Esophagus muscularis mucosa (tissue), 4 donors: ENCODE measurements at places on chromosomes 16 and 17. TPM values are rescaled to one million over a fixed set of nuclear protein-coding genes. Genes with fewer than 3 reads are reported as not detected.

DNA sequence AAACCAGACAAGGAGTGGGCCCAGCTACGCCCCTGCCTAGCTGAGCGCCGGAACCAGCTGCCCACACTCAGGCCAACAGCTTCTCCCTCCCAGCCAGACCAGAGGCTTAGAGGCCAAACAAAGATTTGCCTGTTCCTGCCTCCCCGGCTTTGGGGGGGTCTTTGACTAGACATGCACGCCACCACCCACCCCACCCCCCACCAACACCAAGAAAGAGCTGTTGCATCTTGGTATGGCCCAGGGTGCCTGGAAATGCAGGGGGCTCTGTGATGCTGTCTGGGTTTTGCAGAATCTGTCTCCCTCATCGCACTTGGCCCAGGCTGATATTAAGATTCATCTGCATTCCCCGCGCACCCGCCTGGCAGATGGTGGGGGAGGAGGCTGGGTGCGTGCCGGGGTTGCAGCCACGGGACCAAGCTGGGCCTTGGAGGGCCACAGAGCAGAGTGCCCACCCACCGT is 1.3 kb upstream of the NXPH3 start:
- no peak overlapping the region for H3K4me3 ChIP-seq
- no peak for DNase-seq

DNA sequence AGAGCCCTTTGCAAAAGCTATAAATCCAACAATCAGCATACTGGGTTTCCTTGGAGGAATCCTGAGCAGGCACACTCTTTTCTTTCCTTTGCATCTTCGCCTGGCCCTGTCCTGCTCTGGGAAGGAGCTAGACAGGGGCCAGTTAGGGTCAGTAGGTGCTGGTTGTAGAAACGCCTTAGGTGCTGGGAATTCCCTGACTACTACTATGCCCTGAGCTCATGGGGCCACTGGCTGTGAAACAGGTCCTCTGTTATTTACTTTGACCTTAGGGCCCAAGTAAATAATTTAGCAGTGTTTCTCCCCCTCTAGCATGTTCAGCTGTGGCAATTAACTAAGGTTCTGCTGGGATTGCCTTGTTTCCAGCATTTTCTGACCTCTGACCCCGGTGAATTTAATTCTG is 15.8 kb upstream of the WSCD1 start:
- no peaks in the 10 kb centered on the region for H3K27me3 ChIP-seq
- no peak for DNase-seq
- H3K27ac ChIP-seq = no peak overlapping the region
- H3K4me1 ChIP-seq = no peaks in the 10 kb centered on the region
- no peaks in the 10 kb centered on the region for H3K36me3 ChIP-seq
- H3K4me3 ChIP-seq = no peak overlapping the region

DNA sequence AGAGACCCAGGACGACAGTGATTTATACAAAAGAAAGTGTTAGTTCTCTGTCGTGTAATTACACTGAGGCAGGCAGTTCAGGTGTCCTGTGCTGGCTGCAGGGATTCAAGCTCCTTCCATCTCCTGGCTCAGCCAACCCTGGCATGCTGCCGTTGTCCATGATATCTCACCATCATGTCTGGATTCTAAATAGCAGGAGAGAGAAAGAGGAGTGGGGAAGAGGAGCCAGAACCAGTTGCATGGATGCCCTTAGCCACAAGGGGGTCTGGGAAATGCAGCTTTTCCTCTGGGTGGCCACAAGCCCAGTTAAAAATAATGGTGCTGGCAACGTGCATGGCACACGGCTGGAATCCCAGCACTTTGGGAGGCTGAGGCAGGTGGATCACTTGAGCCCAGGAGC is 9.7 kb downstream of the C16orf54 start:
- no peak overlapping the region for H3K4me3 ChIP-seq
- no peaks in the 10 kb centered on the region for H3K4me1 ChIP-seq
- DNase-seq = no peak
- H3K36me3 ChIP-seq = no peaks in the 10 kb centered on the region
- H3K27me3 ChIP-seq = no peaks in the 10 kb centered on the region

- DNase-seq = no peak
- no peak overlapping the region for H3K4me3 ChIP-seq
- peaks cover 4% of the 10 kb centered on the region for H3K27me3 ChIP-seq
These were observed 9.5 kb downstream of the TBX21 start for GRCh38 chr17:47742319-47743181.

- DNase-seq = no peak
- no peak overlapping the region for H3K4me3 ChIP-seq
- no peaks in the 10 kb centered on the region for H3K36me3 ChIP-seq
- no peaks in the 10 kb centered on the region for H3K4me1 ChIP-seq
These were observed 93.6 kb downstream of the USP22 start for GRCh38 chr17:20948984-20949777.

CMTM2 gene
- 1.8 TPM for total RNA-seq
